Stimulated activated CD8-positive, alpha-beta memory T cell treated with anti-CD3 and anti-CD28 coated beads, Interleukin-4, amount 100 ng/mL, for 24 hours (primary cell): ENCODE measurements at places on chromosomes 2 and 18.

DNA sequence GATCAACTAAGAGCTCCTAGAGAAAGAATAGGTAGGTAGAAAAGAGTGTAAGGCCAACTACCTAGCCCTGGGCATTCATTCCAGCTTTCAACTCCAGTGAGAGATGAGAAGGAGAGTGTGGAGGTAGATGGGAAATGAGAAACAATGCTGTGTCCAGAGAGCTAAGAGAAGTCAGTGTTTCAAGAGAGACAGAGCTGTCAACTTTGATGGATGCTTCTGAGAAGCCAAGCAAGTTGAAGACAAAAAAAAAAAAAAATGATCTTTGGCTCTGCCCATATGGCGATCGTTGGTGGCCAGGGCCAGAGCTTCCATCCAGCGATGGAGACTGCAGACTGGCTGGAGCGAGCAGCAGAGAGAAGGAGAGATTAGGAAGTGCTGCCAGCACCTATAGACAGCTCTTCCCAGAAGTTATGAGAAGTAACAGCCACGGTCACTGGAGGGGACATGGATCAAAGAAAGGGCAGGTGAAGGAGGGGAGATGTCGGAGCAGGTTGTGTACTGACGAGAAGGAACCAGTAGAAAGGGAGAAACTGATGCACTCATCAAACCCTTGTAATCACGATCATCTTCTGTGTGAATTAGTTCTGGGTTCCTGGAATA lies 112.4 kb upstream of the PPP1CB start:
- no peak for DNase-seq

- DNase-seq: no peak
Observed at GRCh38 chr2:138279871-138280270, 221.7 kb upstream of the SPOPL start.

- DNase-seq: no peak
Observed at GRCh38 chr18:38557006-38557405, 991.4 kb upstream of the CELF4 start.

DNA sequence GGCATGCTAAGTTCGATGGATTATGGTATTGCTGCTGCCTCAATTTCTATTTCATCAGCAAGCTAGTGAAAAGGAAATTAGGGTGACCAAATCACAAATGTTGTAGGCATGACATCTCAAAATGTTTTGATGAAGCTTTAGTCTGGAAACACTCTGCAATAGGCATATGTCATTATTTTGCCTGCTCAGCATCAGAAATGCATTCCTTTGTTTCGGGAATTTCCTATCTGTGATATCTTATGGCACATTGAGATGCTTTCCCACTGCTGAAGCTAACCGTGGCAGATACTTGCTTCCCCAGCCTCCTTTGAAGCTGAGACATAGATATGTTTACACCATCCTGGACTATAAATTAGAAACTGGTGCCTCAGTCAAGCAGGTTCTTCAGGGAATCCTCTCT lies 119.7 kb downstream of the CDC42EP3 start:
- no peak for DNase-seq

GRCh38 chr2:239425631-239426030 lies 24.8 kb upstream of the HDAC4 start:
- DNase-seq: no peak

- DNase-seq: no peak
Observed at GRCh38 chr2:218275371-218276072, 5.2 kb downstream of the PNKD start.

GRCh38 chr2:42970151-42970550 lies 177.8 kb upstream of the HAAO start:
- no peak for DNase-seq

DNA sequence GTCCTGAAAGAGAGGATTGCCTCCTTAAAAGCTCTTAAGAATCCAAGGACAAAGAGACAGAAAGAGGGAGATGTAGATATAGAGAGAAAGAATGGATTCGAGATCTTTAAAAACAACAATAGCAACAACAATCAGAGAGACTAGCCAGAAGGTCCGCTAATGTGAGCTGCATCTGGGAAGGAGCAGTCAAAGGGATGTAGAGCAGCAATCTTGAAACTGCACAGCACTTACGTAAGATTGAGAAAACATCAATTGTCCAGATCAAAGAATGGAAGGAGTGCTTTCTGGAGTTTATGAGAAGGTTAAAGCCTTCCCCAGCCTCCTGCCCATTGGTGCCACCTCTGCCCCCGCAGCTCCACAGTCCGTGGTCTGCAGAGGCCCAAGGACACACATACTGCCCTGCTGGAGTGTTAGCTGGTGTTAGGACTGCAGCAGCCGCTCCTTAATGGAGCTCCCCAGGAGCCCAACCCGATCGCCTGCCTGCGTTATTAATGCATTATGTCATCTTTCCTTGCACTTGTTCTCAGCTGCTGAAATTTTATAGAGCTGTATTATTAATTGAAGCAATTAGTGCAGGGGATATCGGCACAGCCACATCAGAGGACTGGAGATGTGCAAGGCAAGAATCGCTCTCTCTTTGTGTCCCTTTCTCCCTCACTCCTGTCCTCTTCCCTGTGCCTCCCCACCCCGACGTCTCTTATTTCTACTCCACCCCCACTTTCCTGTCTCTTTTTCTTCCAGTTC lies 94.2 kb upstream of the STPG4 start:
- no peak for DNase-seq

GRCh38 chr2:3611589-3611988 lies 16.7 kb downstream of the COLEC11 start:
- no peak for DNase-seq

DNA sequence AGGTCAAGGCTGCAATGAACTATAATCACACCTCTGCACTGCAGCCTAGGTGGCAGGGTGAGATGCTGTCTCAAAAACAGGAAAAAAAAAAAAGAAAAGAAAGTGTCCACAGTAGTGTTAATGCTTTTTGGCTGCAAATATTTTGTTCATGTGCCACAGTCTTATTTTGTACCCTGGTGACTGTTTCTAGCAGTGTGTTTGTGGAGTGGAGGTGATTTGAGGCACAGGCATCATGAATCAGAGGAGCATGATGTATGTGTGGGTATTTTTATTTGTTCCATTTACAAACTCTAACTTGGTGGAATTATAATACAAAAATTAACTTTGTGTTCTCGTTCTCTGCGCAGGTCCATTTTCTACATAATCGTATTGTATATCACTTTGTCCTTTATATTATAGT lies 30.6 kb downstream of the DTNA start:
- no peak for DNase-seq

DNA sequence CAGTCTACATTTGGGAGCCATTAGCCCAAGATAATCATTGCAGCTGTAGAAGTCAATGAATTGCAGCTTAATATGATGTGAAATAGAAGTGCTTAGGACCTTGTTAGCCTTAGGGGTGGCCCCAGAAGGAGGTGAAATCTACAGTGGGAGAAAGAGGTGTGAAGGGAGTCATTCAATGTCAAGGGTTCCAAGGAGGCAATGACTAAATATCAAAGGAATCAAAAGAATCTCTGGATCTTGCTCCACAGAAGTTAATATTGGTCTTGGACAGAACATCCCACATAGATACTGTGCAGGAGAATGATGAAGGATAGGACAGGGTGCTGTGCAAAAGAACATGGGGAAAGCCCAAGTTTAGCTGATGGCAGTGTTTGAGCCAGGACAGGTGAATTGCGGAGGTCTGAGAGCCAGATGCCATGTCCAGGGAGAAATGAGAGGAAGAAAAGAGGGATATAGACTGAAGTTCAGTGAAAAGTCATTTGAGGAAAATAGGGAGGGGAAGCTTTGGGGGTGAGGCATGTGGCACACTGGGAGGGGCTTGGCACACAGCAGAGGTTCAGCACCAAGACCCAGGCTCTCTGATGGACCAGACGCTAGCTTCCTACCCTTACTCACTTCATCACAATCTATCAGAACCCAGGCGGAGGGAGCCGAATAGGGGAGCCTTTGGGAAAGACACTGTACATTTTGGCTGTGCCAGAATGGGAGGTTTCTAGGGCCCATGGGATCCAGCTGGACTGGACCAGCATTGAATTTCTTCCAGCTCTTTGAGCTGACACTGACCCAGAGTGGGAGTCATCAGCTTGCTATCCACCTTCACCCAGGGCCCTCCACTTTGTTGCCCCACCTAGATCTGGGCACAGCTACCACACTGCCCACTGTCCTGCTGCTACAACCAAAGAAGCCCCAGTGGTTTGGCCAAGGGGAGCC lies 2.2 kb downstream of the IL1F10 start:
- DNase-seq: no peak

GRCh38 chr18:10242936-10243680 lies 211.3 kb upstream of the APCDD1 start:
- DNase-seq: no peak

- DNase-seq: peak; percentile 71
Observed at GRCh38 chr2:156333951-156334495, 1.5 kb upstream of the NR4A2 start.

DNA sequence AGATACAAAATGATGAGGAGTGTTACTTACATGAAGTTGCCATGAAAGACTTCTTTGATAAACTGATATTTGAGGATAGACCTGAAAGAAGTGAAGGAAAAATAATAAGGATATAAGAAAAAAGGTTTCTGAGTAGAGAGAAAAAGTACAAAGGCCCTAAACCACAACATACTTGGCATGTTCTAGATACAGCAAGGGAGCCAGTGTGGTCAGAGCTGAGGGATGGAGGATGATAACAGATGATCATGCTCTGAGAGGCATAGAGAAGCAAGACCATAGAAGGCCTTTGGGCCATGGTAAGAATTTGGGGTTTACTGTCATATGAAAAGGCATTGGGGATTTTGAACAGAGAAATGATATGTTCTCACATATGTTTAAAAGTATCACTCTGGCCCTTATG lies 424.1 kb upstream of the CHST9 start:
- no peak for DNase-seq

DNA sequence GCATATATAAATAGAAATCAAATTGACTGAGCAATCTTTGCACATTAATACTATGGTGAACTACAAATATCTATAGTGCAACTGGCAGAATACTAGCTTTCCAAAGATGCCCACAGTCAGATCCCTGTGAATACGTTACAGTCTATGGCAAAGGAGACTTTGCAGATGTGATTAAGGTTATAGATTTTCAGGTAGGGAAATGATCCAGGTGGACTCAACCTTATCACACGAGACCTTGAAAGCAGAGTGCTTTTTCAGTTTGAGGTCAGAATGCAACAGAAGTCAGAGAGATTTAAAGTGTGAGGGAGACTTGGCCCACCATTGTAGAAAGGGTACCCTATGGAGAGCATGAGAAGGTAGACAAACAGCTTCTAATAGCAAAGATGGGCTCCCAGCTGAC lies 122.6 kb downstream of the TRIB2 start:
- DNase-seq: no peak

DNA sequence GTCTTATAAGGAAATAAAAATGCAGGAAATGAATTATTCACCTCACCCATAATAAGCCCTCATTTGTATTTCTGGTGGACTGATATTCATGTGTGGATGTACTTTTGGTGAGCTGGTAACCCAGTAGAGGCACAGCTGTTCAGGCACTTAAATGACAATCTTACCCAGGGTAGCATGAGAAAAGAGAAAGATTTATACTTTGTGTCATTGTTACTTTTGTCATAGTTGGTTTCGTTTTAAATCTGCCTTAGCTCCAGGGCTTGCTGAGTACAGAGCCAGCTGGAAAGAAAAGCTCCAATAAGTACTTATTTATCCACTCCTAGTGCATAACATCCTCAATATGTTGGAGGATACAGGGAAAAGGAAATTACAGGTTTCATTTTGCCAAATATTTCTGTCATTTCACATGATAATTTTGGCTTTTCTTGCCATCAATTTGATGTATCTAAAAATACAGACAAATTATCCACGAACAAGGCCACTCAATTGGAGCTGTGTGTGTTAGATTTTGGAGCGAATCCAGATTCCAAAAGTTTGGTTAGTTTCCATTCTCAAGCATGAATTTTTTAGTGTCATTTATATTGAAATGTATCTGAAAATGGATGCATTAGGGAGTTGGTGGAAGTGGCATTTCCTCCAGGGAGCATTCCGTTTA lies 1276.1 kb upstream of the FAM98A start:
- DNase-seq: no peak

GRCh38 chr2:234257859-234258561 lies 207.5 kb downstream of the SPP2 start:
- no peak for DNase-seq

DNA sequence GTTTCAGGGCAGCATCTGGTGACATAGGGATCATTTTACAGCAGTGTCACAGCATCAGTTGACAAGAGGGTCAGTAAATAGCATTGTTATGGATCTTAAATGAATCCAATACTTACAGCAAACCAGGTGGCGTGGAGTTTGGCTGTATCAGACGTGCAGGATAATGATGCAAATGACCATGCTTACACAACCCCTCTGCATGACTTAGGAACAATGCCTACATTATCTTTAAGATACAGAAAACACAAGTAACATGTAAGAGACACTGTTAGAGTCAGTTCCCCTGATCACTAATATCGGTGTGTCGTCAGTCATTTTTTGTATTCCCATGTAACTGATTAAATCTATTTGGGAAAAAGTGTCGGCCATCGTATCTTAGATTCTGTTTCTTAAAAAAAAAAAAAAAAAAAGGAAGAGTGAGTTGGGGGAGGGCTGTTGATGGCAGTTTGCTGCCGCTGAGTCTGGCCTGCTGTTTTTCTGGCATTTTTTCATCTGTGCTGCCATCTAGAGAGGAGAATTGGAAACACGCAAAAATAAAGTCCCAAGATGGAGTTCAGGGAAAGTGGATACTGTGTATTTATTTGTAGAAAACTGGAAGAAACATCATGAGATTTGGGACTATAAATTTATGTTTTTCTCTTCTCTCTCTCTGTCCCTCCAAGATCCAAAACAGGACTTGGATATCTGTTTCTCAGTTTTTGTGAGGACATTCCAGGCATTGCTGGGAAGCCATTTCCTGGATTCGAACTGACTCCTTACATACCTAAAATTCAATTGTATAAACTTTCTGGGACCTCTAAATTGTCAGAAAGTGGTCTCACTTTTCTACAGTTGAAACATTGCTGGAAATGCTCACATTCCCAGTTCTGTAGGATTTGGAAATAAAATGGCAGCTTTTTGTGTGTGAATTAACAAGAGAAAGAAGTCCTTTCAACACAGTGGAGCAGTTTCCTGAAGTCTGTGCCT lies 60.3 kb upstream of the AGPS start:
- DNase-seq: no peak

GRCh38 chr2:226600184-226600583 lies 199.4 kb downstream of the IRS1 start:
- no peak for DNase-seq

- no peak for DNase-seq
Observed at GRCh38 chr2:226336283-226336682, 463.3 kb downstream of the IRS1 start.

- no peak for DNase-seq
Observed at GRCh38 chr18:76252139-76252538, 242.9 kb downstream of the ZNF516 start.

DNA sequence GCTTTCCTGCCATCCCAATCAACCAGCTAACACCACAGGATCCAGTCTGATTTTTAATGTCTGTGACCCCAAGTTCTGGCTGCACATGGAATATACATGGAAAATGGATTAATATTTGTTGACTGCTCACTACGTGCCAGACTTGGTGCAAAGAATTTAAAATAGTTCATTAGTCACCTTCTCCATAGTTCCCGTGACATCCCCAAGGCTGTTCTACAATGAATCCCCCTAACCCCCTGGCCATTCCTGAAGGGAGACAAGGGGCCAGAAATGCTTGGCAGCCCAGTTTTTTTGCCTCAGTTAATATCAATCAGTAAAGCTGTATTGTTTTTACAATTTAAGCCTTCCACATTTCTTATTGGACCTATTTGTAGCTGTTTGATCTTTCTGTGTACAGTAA lies 71.0 kb upstream of the ST3GAL5 start:
- no peak for DNase-seq
